ENCODE measurements at places on chromosomes 4 and X.

DNA sequence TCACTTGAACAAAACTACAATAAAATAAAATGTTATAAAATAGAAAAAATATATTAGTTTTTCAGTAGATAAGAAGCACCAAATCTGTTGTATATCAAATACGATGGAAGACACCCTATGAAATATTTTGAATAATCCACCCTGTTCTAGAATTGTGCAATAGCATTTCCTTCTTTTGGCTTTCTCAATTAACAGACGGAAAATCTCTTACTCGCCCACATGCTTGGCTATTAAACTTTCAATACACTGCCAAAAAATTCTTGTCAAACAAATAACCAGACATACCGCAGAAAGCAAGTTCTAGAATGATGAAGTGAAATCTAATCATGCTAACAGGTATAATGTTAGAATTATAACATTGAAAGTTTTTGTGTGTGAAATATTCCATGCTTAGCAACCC lies 671.6 kb upstream of the SLIT2 start:
- no peak for DNase-seq

DNA sequence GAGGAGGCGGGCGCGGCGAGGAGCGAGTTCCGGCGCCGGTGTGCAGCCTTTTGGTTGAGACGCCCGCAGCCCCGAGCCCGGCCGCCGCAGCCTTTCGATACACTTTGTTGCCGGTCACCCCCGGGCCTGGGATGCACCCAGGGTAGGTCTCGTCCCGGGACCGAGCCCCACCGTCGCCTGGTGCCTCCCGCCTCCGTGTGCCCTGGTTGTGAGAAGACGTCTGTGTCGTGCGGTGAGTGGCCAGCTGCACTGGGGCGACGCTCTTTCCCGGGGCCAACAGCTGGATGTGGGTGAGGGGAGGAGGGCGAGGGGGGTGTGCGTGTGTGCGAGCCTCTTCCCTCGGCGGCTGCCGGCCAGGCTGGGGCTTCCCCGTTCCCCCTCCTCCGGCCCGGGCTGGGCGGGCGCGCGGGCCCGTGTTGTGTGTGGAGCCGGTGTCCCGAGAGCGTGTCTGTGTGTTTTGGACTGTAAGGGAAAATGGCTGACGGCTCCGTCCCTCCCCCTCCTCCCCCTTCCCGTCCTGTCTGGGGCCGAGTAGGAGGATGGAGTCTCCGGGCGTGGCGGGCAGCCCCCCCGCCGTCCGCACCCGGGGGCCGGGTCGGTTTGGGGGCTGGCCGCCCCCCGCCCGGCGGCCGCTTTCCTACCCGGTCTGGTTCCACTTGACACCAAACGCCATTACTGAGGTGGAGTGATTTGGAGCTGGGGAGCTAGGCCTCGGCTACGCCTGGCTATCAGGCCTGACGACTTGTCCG lies 807 bp downstream of the USP9X start:
- no peak for DNase-seq

DNA sequence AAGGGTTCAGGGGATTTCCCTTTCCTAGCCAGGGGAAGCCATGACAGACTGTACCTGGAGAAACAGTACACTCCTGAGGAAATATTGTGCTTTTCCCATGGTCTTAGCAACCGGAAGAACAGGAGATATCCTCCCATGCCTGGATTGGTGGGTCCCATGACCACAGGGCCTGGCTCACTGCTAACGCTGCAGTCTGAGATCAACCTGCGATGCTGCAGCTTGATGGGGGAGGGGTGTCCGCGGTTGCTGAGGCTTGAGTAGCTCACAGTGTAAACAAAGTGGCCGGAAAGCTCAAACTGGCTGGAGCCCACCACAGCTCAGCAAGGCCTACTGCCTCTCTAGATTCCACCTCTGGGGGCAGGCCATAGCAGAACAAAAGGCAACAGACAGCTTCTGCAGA lies 819.5 kb downstream of the TECRL start:
- no peak for DNase-seq

- DNase-seq = no peak
Measured at GRCh38 chrX:151999813-152000212, 25.3 kb upstream of the GABRE start.

DNA sequence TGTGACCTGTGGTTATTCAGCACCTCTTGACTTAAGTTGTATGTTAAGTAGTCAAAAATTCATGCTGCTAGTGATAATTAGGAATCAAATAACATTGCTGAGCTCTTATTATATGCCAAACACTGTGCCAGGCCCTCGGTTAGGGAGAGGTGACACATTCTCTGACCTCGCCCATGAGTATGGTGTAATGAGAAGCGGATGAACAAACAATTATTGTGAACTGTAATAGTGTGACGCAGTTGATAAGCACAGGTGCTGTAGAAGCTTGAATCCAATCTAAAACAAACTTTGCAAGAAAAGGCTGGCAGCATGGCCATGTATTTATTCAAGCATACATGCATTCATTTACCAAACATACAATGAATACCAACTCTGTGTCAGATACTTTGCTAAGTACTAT lies 303.5 kb upstream of the HS3ST1 start:
- DNase-seq = no peak

GRCh38 chr4:132564920-132565319 lies 584.2 kb upstream of the PCDH10 start:
- no peak for DNase-seq

- no peak for DNase-seq
Measured at GRCh38 chrX:111387470-111388070, 24.4 kb downstream of the DCX start.

GRCh38 chrX:12463052-12463451 lies 324.8 kb downstream of the FRMPD4 start:
- no peak for DNase-seq

- DNase-seq = no peak
Measured at GRCh38 chrX:133655275-133656265, 240.3 kb upstream of the GPC4 start.

DNA sequence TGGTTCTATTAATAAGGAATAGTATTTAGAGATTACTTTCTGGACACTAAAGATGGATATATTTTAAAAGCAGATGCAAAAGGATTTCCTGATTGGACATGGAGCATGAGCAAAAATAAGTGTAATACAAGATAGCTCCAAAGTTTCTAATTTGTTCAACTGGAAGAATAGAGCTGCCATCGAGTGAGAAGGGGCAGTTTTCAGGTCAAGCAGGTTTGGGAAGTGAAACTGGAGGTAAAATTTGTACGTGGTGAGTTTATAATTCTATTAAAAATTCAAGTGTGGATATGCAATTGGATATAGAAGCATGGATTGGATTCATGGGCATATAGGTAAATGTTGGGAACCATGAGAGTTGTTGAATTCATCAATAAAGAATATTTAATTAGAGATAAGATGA lies 31.8 kb downstream of the PRDM8 start:
- no peak for DNase-seq

- DNase-seq = no peak
Measured at GRCh38 chrX:71131510-71131909, 13.1 kb downstream of the MED12 start.

DNA sequence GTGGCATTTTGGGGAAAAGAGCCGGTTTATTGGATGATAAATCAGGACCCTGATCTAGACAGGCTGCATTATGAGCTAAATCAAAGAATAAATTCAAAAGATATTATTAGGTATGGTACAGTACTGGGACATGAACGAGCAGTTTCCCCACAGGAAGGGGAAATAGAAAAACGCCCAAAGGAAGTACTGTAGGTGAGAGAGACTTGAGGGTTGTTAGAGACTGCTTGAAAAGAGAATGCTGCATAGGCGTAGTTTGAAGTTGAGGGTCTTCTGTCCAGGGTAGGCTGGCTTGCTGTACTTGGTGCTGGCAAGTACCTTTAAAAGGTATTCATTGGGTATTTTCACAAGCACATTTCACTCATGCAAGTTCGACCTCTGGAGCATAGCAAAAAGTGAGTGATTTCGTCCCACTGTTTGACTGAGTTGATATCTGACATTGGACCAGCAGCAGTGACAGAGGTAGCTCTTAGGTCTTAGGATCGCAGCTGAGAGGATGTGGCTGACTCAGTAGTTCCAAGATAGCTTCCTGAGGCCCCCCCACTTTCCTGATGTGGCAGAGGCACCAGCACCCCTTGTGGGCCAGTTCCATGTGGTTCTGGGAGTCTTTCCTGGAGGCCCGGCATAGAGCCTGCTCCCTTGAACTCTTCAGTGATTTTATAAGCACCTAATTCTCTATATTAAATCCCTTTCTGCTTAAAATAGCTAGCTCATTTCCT lies 64.3 kb downstream of the TMEM131L start:
- DNase-seq = peak; percentile 36

GRCh38 chr4:139530833-139531427 lies 25.1 kb downstream of the SETD7 start:
- DNase-seq = peak; percentile 57

All from activated T-cell treated with anti-CD3 and anti-CD28 coated beads for 4 hours (primary cell).